Coronary artery (tissue), 2 donors: ENCODE measurements at places on chromosomes 4 and X.

DNA sequence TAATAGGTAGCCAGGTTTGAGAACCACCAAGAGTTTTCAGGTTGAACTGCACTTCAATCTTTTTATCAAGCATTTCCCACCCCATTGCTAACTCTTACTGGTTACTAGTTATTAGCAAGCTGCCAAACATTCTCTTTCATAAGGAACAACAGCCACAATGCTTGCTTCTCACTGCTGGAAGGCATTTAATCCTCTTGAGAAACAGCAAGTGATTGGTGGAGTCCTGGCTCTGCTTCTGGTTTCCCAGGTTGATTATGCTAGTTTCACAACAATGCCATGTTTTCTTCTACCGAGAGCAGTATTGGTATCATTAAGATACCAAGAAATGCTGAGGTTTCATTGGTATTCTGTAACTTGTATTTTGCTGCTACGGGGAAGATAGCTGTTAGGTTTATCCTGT, 32.2 kb upstream of the TXLNG start:
- DNase-seq: no peak

GRCh38 chr4:37279894-37280592, 35.5 kb downstream of the NWD2 start:
- DNase-seq: no peak

- no peak for DNase-seq
These were observed 36.9 kb upstream of the MAN2B2 start for GRCh38 chr4:6538111-6538510.

DNA sequence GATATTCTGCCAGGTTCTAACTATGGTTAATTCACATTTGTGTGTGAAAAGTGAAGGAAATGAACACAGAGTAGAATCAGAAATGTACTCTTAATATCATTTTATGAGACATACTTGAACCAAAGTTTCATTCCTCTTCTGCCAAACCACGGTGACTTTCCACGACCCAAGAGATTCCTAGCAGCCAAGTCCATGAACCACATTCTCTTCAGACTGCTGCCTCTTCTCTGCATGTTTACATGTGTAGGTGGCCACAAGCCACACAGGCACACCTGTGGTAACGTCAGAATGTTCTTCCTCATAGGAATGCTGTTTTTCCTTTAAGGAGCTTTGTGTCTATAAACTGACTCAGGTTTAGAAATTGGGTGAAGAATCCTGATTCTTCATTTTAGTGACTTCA, 1411.2 kb downstream of the RAPGEF2 start:
- no peak for DNase-seq

DNA sequence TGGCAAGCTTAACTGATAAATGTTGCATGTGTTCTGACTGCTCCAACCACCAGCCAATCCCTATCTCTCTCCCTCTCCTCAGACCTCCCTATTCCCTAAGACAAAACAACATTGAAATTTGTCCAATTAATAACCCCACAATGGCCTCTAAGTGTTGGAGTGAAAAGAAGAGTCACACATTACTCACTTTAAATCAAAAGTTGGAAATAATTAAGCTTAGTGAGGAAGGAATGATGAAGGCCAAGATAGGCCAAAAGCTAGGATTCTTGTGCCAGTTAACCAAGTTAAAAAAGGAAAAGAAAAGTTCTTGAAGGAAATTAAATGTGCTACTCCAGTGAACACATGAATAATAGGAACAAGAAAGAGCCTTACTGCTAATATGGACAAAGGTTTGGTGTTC, 55.6 kb downstream of the FBXW7 start:
- DNase-seq: no peak

DNA sequence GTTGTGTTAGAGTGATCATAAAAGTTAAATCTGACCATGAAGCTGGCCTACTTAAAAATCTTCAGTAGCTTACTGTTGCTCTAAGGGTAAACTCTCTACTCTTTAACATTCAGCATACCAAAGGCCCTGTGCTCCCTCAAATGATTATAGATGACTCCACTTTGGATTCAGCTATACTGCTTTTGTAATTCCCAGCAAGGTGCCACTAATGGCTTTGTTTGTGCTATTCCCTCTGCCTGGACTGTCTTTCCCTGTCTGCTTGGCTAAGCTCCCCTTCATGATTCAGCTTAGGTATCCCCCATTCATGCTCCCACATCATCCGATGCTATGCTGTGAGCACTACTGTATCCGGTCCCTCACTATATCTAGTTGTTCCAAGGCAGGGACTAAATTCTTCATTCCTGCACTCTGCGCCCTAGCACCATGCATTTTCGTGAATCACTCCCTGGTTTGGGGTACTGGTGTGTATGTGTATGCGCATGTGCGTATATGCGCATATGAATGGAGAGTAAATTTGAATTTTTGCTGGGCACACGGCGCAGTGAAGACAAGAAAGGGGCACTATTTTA, 453 bp upstream of the PBDC1 start:
- no peak for DNase-seq

GRCh38 chr4:10107111-10108091, 9.2 kb downstream of the WDR1 start:
- no peak for DNase-seq

DNA sequence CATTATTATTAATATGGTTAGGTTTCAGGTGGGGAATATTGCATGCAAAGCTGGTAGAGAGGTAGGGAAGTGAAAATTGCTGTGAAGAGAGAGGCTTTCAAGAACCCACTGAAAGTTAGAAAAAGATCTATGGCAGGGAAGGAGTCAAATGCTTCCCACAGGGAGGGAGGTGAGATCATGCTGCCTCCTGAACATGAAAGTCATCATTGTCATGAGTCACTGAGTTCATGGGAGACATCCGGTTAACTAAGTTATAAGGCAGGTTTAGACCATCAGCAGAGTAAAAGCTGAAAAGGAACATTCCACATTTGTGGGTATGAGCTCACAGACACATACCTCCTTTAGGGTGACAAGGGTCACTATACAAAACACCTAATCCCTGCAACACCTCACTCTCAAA, 16.2 kb downstream of the GATB start:
- no peak for DNase-seq

DNA sequence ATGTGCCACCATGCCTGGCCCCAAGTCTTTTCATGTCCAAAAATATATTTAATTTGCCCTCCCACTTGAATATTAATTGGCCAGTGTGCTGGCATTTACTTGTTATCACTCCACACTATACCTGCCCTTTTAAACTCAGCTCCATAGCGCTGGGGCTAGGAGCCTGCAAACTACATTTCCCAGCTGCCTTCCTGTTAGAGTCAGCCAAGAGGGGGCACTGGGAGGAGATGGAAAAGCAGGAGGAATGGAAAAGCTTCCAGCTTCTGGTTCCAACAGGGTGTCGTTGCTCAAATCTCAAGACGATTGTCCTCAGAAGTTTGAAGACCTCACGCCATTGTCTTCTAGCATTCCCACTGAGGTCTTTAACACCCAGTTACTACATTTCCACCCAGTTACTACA, 315.5 kb downstream of the BCOR start:
- no peak for DNase-seq

- no peak for DNase-seq
These were observed 37.6 kb upstream of the SHISA3 start for GRCh38 chr4:42359711-42360110.

- DNase-seq: no peak
These were observed 15.2 kb upstream of the PACRGL start for GRCh38 chr4:20684852-20685763.

DNA sequence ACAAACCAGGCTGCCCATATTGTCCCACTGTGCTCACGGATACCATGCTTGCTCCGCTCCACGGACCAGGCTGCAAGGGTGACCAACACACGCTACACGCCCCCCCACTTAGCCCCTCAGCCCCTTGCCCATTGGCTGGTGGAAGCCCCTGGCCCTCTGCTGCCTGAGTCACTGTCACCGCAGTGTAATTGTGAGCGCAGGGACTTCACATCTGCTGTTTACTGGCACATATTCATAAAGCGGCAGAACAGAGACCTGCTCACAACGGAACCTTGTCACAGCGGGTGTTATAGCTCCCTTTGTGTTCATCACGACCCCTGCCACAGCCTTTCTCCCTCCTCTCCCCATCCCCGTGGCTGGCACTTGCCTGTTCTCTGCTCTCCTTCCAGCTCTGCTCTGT, 83.7 kb downstream of the PSAPL1 start:
- DNase-seq: no peak

DNA sequence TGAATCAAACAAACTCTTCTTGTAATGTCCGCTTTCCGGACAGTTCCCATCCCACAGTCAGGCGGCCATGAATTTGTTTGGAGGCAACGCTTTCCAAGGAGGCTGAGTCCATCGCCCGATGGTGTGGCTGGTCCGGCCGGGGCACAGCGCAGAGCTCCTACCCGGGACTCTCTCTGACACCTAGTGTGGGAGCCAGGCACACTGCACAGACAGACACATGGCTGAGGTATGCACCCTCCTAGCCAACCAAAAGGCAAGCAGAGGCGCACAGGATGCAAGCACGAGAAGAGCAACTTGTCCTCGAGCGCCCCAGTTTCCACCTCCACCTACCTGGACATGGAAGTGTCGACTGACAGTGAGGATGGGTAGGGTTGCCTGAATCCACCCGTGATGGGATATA, 87.5 kb downstream of the LEF1 start:
- DNase-seq: no peak

GRCh38 chr4:36677874-36678273, 396.5 kb downstream of the DTHD1 start:
- no peak for DNase-seq

DNA sequence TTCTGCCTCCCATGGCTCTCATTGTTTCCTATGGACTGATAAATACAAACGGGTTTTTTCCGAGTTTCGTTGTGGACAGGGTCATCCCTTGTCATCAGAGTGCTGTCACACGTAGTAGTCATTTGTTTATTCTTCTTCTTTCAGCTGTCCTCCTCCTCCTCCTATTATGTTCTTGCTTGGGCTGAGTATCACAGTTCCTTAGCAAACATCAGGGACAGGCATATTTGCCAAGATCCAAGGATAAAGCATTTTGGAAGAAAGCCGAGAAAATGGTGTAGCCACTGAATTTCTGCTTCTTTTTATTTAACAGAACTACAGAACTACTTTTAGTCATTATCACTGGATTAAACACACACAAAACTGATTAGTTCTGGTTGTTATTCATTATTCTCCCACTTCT, 167.9 kb downstream of the MAML3 start:
- DNase-seq: no peak

DNA sequence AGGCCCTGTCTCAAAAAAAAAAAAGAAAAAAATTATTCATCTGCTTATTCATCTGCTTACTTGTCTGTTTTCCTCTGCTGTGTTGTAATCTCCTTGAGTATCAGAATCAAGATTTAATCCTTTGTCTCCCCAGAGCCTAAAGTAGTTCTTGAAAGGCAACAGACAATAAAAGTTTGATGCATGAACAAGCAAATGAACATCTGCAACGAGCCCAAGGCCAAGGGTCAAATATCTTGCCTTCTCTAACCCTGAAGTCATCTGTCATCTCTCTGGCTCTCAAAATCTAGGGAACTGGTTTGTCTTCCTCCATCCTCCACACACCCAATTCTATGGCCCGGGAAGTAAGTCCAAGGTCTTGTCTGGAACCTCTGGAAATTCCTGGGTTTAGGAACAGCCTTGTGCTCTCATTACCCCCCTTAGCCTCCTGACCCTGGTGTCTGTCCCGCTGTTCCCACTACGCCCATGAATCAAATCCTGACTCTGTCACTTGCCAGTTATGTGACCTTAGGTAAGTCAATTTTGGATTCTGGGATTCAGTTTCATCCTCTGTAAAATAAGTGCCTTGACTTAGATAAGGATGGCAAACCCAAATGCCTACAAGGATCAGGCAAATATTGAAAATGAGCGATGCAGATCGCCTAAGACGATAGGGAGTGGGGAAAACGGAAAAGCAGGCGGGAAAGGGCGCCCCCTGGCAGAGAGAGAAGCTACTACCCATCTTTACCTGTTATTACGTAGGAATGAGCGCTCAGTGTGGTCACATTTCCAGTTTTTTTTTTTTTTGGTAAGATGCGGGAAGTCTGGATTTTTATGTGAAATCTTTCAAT, 102.7 kb upstream of the DHX15 start:
- DNase-seq: no peak

DNA sequence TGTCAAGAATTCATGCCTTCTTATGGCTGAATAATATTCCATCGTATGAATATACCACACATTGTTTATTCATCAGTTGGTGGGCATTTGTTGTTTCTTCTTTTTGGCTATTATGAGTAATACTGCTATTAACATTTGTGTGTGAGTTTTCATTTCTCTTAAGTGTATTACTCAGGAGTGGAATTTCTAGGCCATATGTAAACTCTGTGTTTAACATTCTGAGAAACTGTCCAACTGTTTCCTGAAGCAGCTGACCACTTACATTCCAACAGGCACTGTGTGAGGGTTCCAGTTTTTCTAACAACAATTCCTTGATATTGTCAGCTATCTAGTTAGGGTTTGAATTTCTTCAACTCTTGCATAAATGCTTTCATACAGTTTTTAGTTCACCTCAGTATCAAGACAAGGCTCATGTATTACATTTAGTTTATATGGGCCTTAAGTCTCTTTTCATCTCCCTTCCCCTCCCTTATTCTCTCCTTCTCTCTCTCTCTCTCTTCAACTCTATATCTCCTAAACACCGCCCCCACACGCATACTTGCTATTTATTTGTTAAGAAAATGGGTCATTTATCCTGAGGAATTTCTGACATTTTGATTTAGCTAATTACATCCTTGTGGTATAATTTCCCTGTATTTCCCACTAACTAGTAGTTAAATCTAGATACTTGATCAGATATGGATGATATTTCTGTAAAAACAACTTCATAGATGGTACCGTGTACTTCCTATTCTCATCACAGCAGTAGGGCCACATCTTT, 77.4 kb downstream of the WDR19 start:
- DNase-seq: no peak
